Kidney tubule cell (primary cell): ENCODE measurements at places on chromosomes 7 and 10.

DNA sequence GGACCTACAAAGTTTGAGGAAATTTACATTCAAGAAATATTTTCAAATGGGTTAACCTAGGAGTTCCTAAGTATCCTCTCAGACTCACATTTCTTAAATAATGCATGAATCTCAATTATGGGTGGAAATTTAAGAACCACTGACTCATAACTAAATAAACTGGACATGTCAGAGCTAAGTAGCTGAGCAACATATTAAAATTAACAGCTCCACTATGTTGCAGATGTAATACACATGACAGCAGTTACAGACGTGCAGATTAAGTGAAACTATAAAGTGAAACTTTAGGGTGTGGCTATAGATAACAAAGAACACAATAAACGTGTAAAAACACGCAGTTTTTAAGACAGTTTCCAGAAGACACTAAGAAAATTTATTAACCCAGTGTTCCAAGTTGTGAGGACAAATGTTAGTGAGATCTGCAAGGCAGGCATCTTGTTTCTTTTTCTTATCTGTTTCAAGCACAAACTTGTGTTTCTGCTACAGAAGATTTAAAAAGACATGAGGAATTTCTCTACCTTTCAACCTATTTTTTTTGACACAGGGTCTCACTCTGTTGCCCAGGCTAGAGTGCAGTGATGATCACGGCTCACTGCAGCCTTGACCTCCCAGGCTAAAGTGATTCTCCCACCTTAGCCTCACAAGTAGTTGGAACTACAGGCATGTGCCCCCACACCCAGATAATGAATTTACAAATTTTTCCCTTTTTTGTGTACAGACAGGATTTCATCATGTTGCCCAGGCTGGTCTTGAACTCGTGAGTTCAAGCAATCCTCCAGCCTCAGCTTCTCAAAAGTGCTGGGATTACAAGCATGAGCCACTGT, 25.3 kb downstream of the DNMBP start:
- no peak for DNase-seq

DNA sequence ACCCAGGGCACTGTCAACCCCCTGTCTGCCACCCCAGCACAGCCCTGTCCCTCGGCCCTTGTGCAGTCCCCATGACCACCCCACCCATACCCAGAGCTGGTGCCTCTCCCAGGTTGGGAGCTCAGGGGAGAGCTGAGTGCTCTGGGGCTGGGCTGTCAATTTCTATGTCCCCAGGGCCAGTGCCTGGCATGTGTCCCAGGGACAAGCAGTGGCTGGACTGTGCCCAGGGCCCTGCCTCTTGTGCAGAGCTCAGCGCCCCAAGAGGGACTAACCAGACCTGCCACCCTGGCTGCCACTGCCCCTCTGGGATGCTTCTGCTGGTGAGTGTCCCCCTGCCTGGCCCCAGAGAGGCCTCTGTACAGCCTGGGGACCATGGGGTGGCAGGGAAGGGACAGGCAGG, 29.0 kb upstream of the ZNF862 start:
- no peak for DNase-seq

- no peak for DNase-seq
Measured at GRCh38 chr7:73918926-73919693, 58.2 kb downstream of the TMEM270 start.

DNA sequence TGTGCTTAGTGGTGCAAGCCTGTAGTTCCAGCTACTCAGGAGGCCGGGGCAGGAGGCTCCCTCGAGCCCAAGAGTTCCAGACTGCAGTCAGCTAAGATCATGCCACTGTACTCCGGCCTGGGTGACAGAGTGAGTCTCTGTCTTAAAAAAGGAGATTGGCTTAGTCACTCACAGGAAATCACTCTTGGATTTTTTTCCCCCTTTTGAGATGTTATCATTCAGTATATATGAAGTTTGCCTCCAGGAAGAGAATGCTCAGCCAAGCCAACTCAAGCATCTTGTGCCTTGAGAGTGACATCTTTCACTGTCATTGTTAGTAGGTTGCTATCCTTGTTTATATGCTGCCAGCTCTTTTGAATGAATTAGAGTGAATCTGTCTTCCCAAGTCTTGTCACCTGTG, 28.0 kb downstream of the NIPSNAP2 start:
- no peak for DNase-seq

DNA sequence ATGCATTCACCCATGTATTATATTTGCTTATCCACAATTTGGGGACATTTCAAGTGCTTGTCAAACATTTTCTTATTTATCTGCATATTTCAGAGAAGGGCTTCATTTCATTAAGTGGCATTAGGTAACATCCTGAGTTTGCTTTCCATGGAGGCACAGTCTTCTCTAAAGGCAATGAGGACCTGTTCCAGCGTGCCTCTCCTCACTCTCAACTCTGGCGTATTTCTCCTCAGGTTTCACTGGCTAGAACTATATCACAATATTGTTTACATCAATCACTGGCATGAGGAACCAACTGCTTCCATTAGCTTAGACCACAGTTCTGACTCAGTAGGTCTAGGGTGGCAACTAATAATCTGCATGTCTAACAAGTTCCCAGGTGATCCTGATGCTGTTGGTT, 177.2 kb downstream of the TAX1BP1 start:
- no peak for DNase-seq

DNA sequence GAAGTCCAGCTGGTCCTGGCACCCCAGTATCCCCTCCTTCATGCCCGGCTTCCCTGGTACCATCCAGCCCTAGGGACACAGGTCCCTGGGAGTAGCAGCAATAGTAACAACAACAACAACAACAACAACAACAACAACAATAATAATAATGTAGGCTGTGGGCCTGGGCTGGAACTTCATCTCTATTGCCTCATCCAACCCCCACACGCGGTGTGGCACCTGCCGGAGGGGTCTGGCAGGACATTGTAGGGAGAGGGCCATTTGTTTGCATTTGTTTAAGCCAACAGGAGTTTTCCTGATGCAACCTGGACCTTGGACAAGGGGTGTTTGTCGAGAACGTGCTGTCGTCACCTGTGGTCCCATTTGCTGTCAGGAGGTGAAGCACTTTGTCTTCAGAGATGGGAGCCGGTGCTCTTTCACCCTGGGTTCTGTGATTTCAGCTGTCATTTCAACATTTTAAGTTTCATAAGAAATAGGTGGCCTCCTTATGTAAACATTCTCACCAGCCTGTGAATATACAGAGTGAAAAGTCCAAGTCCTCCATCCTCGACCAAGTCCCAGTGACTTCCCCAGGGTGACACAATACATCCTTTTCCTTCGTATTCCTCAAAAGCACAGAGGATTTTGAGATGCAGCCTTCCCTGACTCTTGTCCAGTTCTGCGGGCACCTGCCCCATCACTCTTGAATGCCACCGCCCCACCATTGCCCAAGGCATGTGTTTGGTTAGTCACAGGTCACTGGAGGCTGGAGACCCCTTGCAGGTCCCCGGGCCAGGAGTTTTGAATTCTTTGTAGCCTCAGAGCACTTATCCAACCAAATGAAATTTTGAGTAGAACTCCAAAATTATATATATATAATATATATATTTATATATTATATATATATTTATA, 9.2 kb downstream of the LHPP start:
- DNase-seq: no peak

DNA sequence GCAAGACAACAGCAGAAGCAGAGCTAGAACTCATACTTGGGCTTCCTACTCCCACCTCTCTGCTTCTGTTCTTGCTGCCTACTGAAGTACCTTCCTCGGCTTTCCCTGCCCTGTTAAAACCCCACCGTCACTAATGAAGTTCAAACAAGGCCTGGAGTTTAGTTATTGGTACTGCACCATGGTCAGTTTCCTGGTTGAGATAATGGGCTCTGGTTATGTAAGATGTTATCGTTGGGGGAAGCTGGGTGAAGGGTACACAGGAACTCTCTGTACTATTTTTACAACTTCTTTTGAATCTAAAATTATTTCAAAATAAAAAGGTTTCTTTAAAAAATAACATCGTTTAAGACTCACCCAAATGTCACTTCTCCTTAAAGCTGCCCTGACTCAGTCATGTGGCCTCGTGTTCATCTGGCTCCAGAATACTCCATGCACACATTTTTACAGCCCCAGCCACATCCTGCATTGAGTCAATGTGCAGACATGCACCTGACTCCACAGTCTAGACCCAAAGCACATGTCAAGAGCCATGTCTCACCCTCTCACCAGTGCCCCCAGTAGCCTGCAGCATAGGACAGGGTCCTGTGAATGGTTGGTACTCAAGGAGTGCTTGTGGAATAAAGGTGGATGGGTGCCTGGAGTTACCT, 36.9 kb upstream of the AQP1 start:
- peak; percentile 40 for DNase-seq

- peak; percentile 64 for DNase-seq
Measured at GRCh38 chr7:75596727-75597614, 104.9 kb downstream of the SPDYE5 start.

DNA sequence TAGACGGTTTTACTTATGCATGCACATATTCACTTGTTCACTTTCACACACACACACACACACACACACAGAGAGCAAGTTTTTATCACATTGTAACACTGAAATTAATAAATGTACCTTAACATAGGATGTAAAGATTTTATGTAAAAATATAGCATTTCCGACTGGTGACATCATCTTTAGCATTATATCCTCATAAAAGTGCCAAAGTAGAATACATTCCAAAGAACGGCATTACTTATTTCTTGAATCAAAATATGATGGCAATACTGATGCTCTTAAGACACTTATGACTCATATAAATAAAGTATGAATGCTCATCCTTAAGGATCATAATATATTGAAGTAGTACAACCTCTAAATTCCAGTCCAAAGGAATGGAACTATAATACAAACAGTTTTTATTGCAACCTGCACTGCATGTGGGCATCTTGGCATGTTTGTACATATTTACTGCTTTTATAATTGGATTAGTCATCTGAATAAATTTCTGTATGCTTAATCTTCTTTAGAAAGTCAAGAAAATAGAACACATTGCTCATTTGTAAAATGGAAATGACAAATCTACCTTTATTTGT, 290.0 kb upstream of the SEMA3A start:
- DNase-seq: no peak

DNA sequence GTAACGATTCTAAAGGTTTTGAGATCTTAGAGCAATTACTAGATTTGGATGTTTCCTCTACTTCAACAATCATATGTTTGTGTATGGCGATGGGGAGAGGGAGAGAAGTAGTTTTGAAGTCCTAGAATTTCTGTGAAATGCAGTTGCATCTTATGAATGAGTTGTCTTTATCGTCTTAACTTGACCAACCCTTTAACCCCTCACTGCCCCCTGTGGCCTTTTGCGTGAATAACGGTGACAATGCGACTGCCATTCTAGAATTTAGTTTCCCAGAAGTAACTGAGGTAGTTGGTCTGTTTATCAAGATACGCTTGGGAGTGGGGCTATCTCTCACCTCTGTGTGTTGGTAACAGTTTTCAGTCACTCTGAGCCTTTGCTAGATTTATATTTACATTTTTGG, 204.6 kb downstream of the HDAC9 start:
- DNase-seq: no peak

GRCh38 chr10:17910125-17910789, 41.5 kb upstream of the SLC39A12 start:
- DNase-seq: peak; percentile 63

GRCh38 chr10:99551158-99551557, 18.4 kb downstream of the NKX2-3 start:
- peak; percentile 33 for DNase-seq

- no peak for DNase-seq
Measured at GRCh38 chr7:140537750-140538482, 58.6 kb upstream of the MKRN1 start.

- DNase-seq: no peak
Measured at GRCh38 chr10:58780476-58780875, 267.8 kb downstream of the BICC1 start.

DNA sequence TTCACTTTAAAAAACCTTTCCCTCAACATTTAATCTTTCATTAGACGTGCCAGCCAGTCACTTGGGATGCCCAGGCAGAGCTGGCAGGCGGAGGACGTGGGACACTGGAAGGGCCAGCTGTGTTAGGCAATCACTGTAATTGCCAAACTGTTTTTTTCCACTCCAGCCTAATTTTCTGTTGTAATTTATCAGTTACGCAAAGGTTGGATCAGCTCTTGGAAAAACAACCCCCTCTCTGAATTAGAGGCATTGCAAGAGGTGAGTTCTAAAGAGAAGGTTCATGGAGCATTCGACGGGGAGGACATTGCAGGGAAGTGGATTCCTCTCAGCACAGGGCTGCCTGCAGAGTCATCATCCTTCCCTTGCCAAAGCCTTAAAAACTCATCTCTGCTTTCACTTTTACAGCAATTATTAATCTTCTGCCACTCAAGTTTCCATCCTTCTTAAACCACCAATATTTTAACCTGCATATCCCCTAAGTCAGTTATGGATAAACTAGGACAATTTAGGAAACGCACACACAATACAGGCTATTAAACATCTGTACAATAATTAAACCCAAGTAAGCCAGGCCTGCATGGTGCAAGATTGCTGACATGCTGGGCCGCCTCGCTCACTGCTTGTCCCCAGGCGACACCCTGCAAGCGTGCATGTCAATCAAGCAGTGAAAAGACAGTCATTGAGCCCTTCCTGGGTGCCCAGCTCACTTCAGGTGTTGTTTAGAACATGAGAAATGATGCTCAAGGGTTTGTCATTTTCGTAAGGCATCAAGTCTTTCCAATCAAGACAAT, 272.3 kb upstream of the RNF32 start:
- DNase-seq: no peak

DNA sequence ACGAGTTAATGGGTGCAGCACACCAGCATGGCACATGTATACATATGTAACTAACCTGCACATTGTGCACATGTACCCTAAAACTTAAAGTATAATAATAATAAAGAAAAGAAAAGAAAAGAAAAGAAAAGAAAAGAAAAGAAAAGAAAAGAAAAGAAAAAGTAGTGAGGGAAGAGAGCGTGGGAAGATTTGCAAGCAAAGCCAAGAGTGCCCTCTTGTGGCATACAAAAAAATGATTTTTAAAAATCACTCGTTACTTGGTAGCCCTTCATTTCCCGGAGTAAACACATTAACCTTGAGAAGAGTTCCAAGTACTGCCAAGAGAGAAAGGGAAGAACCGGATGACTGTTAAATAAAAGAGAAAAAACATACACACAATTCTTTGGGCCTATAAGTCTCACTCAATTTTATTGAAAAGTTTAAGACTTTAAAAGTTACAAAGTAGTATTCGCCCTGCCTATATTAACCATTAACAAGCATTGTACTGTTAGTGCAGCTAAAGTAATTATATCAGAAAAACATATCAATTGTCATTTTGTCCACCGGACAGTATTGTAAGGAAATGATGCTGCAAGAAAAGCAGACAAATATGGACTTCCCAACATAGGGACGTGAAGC, 6.2 kb upstream of the CH25H start:
- peak; percentile 49 for DNase-seq

GRCh38 chr7:73351447-73352167, 23.6 kb downstream of the FKBP6 start:
- DNase-seq: no peak
